ENCODE measurements at places on chromosomes 7 and 10. TPM values are rescaled to one million over a fixed set of nuclear protein-coding genes. Genes with fewer than 3 reads are reported as not detected.

DNA sequence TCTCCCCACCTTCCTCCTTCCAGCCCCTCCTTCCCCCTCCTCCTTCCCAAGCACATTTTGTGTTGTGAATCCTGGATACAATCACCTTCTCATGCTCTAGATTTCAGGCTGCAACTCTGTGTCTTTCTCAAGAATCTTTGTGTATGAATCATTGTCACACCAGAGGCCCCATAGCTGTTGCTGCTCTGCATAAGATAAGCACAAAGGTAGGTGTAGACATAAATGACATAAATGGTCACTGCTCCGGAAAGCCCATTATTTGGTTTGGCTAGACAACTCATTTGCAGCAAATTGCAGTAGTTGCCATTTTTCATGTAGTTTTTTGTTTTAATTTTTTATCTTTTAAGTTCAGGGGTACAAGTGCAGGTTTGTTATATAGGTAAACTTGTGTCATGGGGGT, 216.3 kb upstream of the NRP1 start:
- no peak for DNase-seq

The OGDHL gene
- not detected for total RNA-seq

GRCh38 chr10:101726115-101726387, 31.1 kb upstream of the FBXW4 start:
- no peak for DNase-seq

DNA sequence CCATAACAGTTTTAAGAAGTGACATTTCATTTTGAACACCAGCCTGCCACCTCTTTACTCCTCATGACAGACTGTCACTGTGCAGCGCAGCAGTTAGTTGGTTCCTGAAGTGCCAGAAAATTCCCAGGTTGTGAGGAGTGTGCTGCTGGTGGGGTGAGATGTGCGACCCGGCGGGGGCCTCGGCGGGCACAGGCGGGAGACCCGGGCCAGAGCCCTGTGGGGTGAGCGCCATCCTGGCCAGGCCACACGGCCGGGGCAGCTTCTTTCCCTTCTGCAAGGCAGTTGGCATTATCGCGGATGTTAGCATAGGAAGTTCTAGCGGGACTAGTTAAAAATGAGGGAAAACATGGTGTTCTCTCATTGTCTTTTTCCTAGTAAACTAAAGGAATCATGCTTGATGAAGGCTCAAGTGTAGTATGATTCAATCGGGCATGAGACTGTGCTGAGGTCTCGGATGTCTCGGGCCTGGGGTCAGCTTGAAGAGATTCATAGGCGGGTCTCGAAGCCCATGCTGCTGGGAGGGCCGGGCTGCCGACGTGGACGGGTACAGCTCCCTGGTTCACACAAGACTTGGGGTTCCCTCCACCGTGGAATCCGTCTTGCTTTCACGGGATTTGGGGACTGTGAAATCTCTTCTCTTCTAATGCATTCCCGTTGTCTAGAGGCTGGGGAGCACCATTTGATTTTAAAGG, 56.1 kb downstream of the MGMT start:
- DNase-seq: no peak

DNA sequence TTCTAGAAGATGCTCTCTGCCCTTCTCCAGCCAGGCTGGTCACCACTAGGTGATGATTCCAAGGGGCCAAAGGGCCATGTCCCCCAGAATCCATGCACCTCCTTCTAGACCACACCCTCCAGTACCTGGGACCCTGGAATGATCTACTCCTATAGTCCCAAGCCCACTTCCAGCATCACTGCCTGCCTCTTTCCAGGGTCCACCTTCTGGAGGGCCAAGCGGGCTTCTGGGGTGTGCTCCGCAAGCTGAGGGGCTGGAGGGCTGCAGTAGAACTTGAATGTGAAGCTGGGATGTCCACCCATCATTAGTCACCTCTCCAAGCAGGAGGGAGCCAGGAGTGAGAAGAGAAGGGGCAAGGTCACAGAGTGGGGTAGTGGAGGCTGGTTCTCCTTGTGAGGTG, 234.4 kb upstream of the MYO3A start:
- no peak for DNase-seq

- no peak for DNase-seq
Measured at GRCh38 chr7:38829488-38830165, 79.4 kb downstream of the VPS41 start.

DNA sequence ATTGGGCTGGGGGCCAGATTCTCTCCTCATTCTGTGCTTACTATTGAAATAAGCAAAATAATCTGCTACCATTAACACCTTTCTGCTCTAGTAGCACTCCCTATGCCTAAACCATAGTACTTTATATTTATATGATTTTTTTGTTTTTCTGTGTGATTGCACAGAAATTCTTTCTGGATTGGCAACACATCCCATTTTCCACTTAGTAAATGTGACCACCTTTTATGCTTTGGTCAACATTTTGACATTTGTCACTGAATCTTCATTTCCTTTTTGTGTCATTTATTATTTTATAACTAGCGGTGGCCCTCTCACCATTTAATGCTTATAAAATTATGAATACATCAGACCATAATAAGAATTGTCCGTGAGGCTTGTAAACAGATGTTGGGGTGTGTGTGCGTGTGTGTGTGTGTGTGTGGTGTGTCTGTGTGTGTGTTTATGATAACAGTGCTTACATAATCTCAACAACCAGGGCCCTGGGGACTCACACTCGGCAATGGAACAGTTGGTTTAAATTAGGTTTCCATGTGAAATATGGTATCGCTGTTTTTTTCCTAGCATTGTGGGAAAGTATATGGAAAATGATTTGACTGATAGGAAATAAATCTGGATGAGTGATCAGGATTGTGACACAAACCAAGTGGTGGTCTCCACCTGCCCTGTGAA, 138.9 kb downstream of the NOC3L start:
- DNase-seq: no peak

GRCh38 chr7:8115547-8116402, 146.2 kb downstream of the ICA1 start:
- DNase-seq: no peak

- no peak for DNase-seq
Measured at GRCh38 chr10:89278900-89279392, 22.9 kb upstream of the IFIT2 start.

The USP54 gene
- 16.0 TPM for total RNA-seq

DNA sequence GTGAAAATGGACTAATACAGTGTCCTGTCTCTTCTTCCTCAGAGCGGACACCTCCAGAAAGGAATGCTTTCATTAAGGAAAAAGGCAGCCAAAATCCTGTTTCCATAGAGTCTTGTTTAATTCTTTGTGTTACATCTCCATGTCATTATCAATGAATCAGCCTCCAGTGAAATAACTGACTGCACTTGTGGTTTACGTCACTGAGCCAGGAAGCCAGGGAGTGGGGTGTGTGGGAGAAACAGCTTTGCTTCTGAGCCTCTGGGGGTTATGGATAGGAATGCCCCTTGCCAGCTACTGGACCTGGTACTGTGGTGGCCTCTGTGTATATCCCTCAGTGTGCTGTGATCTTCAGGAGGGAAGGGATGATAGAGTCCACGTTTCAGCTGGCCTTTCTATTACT, 416.8 kb downstream of the GALNT17 start:
- DNase-seq: no peak

The CNPY4 gene
- 9.2 TPM for total RNA-seq

- peak; percentile 51 for DNase-seq
Measured at GRCh38 chr7:158032561-158033115, 555.0 kb downstream of the PTPRN2 start.

GRCh38 chr7:50142425-50143017, 49.5 kb upstream of the ZPBP start:
- DNase-seq: no peak

DNA sequence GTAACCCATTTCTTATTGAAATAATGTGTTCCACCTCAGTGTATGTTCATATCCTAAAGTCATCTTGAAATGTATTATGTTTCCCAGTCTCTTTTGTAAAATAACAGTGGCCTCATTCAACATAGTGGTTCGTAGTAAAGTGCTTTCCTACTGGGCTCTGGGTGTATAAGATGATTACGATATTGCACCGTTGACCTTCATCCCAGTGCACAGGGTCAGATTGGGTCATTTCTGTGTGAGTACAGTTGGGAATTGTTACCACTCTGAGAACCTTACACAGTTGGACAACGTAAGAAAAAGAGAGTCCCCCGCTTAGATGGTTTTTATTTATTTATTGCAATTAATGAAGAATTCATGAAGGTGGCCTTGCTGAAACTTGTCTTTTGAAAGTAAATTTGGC, 135.6 kb downstream of the CHN2 start:
- no peak for DNase-seq

The FOXI2 gene
- not detected for total RNA-seq

The NOS3 gene
- 57.1 TPM for total RNA-seq

- DNase-seq: no peak
Measured at GRCh38 chr7:135942614-135943013, 34.5 kb downstream of the MTPN start.

- DNase-seq: no peak
Measured at GRCh38 chr7:23462846-23463245, 7.4 kb downstream of the IGF2BP3 start.

The RNF32 gene
- not detected for total RNA-seq

The ITPRID1 gene
- total RNA-seq: not detected

- no peak for DNase-seq
Measured at GRCh38 chr7:92797693-92798092, 38.7 kb downstream of the CDK6 start.

GRCh38 chr7:13282377-13282980, 595.0 kb downstream of the ARL4A start:
- DNase-seq: no peak

GRCh38 chr7:156764016-156764669, 123.6 kb downstream of the RNF32 start:
- DNase-seq: no peak

GRCh38 chr7:90192876-90193750, 18.4 kb upstream of the STEAP2 start:
- no peak for DNase-seq

The CYP2C19 gene
- total RNA-seq: 0.19 TPM

DNA sequence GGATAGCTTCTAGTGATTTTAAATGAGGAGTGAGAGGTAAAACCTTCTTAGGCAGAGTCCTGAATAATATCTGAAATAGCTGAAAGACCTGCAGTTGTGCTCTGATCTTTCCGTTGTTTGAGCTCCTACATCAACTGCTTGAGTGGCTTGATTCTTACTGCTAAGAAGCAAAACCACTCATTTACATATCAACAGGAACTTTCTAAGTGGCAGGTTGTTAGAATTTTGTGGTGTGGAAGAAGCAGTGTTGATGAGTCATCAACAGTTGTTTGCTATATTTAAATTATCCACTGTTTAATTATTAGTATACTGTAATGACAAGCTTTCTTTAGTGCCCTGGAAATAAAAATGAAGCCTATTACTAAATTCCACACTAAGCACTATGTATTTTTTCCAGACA, 689.5 kb downstream of the DNAJB9 start:
- DNase-seq: no peak

GRCh38 chr7:111486472-111487142, 75.7 kb downstream of the IMMP2L start:
- DNase-seq: no peak

DNA sequence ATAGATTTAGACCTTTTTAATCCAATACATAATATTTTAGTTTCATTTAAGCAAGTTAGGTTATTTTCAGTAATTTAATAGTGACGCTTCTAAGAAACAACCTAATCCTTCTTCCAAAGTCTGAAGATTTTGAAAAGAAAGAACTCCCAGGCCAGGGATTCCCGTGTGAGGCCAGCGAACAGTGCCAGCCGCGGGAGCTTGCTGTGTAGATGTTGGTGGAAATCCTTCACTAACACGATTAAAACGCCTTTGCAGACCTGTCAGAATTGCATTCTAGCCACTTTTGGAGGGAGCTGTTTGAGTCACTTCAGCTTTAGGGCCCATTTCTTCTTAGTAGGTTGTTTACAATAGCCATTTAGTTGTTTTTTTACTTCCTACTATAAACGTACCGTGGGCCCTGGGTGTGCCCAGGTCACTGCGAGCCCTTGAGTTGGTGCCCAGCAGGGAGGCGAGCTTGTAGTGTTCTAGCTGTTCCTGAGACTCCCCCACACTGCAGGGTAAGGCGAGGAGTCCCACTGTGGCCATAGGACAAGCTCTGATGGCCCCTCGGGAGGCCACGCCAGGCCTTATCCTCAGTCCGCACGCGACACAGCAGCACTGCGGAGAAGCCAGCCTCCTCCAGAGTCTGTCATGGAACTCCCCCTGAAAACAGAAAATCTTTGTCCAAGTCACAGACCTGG, 32.3 kb downstream of the PPP2R2D start:
- no peak for DNase-seq

The TRPV6 gene
- total RNA-seq: not detected

All from mesenteric fat pad (tissue), 1 donor.